Hematopoietic multipotent progenitor cell treated with erythropoietin and hydrocortisone succinate and interleukin-3 and kit ligand, for 8 days (in vitro differentiated cells): ENCODE measurements at places on chromosomes 12 and 14.

DNA sequence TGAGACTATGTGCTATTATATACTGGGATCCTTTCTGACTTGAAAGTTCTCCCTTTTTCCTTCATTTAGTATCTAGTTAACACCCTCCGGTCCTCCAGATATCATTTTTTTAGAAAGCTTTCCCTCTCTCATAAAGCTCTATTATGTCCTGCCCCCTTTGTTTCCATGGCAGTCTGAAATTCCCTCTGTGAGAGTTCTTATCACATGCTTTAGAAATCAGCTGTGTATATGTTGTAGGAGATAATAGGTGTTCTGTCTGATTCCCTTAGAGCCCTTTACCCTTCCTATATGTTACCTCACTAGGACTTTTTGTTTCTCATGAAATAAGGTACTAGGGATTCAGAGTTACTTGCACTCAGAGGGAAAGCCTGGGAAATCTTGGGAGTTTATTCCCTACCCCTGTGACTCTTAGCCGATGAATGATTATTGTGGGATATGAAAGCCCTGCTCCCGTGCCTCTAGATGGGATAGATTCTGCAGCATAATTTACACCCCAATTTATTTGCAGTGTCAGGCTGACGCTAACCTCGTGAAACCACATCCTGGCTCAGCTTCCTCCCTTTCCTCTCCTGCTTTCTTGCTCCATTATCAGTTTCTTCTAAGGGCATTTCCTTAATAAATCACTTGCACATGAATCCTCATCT, 448.4 kb downstream of the MDGA2 start:
- peak; percentile 4 for DNase-seq

DNA sequence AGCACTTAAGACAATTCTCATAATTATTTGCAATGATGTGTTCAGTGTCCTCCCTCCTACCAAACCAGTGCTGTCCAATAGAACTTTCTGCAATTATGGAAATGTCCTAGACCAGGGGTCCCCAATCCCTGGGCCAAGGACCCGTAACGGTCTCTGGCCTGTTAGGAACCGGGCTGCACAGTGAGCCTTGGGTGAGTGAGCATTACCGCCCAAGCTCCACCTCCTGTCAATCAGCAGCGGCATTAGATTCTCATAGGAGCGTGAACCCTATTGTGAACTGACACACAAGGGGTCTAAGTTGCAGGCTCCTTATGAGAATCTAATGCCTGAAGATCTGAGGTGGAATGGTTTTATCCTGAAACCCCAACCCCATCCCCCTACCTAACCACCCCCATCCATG, 3.9 kb downstream of the SVOP start:
- DNase-seq: no peak

GRCh38 chr12:69509904-69510827, 40.0 kb downstream of the FRS2 start:
- no peak for DNase-seq

- peak; percentile 43 for DNase-seq
These were observed 406 bp downstream of the TMEM263 start for GRCh38 chr12:106956048-106956578.

GRCh38 chr12:22289250-22289649, 45.3 kb downstream of the ST8SIA1 start:
- DNase-seq: no peak

DNA sequence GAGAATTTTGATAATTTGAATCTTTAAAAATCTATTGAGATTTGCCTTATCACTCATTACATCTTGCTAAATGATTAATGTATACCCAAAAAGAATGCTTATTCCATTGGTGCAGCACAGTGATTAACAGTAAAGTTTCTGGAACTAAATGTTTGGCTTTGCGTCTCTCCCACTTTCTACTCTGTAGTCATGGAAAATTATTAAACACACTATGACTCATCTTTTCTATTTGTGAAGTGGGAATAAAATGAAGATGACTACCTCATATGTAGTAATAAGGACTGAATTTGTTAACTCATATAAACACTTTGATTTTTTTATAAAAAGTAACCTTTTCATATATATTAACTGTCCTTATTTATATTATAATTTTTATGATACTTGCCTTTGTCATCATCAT, 118.1 kb downstream of the RERGL start:
- DNase-seq: no peak

GRCh38 chr12:130371296-130371695, 33.6 kb downstream of the PIWIL1 start:
- no peak for DNase-seq

DNA sequence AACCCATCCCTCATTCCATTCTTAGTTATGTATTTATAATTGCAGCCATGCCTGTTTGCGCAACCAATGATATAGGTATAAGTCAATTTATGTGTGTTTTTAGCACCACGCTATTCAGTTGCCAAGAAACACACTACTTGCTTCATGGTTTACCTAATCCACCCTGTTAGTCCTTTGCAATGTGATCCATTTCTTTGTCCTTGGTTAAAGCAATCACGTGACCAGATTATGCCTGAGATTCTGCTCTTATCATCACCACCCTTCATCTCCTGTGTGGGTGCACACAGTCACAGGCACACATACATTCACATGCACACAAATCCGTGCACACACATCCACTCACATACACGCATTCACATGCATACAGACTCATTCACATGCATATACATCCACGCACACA, 52.3 kb upstream of the KCNA5 start:
- no peak for DNase-seq

DNA sequence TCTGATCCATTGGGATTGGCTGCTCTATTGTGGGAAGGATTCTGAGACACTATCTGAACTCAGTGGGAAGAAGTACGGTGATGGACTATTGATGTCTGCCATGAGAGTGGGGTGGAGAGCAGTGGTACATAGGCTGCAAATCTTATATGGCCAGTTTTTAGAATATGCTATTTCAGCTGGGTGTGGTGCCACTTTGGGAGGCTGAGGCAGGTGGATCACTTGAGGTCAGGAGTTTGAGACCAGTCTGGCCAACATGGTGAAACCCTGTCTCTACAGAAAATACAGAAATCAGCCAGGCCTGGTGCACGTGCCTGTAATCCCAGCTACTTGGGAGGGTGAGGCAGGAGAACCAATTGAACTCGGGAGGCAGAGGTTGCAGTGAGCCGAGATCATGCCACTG, 505.9 kb downstream of the MED13L start:
- no peak for DNase-seq

DNA sequence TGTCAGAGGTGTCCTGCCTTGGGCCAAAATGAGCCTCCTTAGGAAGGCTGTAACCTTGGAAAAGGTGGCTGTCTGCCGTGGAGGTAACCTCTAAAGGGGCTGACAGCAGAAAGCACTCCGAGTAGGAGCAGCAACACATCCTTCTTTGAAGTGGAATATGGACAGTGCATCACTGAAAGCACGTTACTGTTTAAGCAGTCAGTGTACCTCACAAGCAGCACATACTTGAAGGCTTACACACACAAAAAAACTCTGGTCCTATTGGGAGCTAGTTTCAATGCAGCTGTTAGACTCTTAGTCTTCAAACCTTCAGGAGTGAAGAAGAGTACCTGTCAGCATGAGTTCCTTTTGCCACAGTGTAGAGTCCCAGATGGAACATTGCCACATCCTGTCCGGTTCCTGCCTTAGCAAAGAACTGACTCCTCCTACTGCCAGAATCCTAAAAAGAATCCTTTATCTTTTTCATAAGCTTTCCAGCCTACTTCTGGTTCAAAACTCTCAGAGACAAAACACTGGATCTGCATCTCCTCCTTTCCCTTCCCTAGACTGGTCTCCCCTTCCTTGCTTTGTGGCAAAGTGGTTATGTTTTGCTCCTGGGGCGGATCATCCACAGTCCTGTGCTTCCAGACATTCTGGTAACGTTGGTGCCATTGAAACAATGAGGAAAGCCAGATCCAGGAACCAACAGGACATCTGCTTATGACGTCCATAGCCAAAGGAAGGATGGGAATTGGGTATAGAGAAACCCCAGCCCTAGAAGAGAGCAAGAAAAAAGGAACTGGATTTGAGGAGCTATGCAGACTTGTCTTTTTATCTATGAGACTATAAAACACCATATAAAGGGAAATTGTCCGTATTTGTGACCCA, 8.5 kb upstream of the MDM1 start:
- DNase-seq: no peak

- DNase-seq: peak; percentile 5
These were observed 48.8 kb downstream of the SYNE2 start for GRCh38 chr14:63901434-63902085.

GRCh38 chr14:74647678-74648461, 35.8 kb upstream of the LTBP2 start:
- DNase-seq: no peak

GRCh38 chr14:23543403-23543802, 8.2 kb downstream of the ZFHX2 start:
- no peak for DNase-seq

- DNase-seq: no peak
These were observed 301.1 kb upstream of the NPAS3 start for GRCh38 chr14:32637582-32637981.

DNA sequence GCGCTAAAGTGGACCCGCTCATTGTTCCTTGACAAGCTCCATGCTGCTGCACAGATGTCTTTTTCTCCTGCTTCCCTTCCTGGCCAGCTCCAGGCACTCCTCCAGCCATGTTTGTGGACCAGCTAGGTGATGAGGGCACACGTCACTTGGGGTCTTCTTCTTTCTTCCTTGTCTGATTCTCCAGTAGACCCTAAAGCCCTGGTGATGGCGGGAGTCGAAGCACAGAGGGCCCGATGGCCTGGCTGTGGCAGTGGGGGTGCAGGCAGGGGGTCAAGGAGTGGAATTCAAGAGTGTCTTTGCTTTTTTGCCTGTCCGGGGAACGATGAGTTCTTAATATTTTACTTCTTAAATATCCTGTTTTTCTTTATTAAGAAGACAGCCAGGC, 23.0 kb upstream of the AMN start:
- no peak for DNase-seq

DNA sequence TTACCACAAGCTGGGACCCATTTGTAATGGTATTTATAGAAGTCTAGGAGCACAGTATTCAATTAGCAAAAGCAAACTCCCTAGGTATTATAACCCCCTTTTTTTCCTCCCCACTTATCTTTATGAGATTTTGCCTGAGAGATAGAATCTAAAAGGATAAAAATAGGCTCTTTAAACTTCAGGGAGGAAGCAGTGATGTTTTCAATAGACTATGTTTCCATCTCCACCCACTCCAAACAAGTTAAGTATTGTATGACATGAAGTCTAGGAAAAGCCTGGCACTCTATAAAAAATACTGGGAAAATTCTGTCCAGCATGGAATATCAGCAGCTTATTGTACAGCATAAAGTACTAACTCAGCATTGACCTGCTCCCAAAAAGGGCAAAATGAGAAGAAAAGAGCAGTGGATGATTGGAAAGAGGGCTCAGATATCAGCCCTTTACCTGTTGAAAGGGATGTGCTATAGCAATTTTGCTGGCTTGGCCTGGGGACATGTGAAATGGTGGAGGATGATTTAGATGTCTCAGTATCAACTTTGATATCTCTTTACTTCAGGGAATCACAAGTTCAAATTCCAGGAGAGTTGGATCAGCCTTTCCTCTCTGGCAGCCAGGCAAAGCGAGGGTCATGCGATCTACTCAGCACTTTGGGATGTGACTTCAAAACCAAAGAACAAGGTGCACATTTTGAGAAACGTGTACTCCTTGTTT, 72.4 kb downstream of the IGF1 start:
- no peak for DNase-seq

GRCh38 chr14:84017495-84017894, 1512.4 kb upstream of the FLRT2 start:
- no peak for DNase-seq

- no peak for DNase-seq
These were observed 380.1 kb downstream of the ALG10 start for GRCh38 chr12:34402228-34402898.

DNA sequence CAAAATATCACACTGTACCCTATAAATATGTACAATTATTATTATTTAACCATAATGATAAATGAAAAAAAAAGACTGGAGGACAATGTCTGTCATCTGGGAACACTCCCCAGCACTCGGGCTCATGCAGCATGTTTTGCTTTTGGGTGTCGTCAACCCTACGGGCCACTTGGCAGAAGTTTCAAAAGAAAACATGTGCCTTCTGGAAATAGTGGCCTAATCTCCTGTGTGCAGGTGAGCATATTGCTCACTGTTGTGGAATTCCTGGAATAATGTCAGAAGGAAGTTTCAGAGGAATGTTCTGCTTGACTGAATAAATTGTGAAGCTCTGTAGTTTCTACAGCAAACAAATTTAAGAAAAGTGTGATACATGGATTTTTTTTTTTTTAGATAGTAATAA, 298.3 kb downstream of the SSPN start:
- DNase-seq: peak; percentile 27

DNA sequence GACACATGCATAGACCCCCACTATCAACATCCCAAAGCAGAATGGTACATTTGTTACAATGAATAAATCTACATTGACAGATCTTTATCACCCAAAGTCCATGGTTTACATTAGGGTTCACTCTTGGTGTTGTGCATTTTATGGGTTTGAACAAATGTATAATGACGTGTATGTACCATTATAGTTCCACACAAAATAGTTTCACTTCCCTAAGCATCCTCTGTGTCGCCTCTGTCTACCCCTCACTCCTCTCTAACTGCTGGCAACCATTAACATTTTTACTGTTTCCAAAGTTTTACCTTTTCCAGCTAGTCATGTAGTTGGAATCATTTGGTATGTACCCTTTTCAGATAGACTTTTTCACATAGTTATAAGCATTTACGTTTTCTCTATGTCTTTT, 69.5 kb upstream of the LMO3 start:
- DNase-seq: no peak

- no peak for DNase-seq
These were observed 22.5 kb upstream of the AKAP6 start for GRCh38 chr14:32306549-32306948.

DNA sequence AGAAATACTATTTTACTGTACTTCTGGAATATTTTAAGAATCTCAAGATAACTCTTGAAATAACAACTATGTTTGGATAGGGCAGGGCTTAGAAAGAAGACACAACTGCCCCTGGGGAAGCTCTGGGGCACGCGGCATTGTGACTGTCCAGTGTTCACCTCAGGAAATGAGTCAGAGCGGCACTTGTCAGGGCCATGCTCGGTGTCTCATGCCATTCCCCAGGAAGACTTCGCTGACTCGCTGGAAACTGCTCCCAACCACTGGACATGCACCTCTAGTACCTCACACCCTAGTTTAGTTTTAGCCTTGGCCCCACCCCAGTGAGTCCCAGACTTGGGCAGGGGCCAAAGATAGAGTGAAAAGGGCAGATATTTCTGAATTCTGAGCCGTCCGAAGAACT, 192.0 kb downstream of the TTC7B start:
- DNase-seq: no peak

DNA sequence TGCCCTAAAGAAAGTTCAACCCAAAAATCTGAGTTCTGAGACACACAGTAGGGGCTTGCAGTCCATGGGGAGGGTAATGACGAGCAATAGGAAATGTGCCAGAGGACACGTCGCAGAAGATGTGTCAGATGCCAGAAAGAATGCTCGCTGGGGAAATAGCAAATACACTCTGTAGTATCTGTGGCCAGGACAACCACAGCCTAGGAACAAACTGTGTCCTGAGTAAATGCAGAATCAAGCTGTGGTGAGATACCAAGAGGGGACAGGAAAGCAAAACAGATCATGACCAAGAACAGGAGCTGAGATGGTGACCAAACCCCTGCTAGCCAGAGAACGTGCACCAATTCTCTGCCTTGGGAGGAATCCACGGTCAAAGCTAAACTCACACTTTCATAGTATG, 9.1 kb downstream of the CRACR2A start:
- DNase-seq: no peak

GRCh38 chr14:50127802-50128201, 11.4 kb upstream of the VCPKMT start:
- DNase-seq: no peak
